ENCODE measurements at places on chromosomes 2 and 18. TPM values are rescaled to one million over a fixed set of nuclear protein-coding genes. Genes with fewer than 3 reads are reported as not detected.

NEB gene
- 2.6 TPM for total RNA-seq

ITSN2 gene
- total RNA-seq, result 13.8 TPM

NT5C1B gene
- total RNA-seq, result not detected

SULT6B1 gene
- not detected for total RNA-seq

SPTBN1 gene
- total RNA-seq, result 137 TPM

TRIB2 gene
- 15.6 TPM for total RNA-seq

HMSD gene
- not detected for total RNA-seq

CCDC102B gene
- 9.7 TPM for total RNA-seq

GPR45 gene
- not detected for total RNA-seq

EML4 gene
- total RNA-seq, result 48.9 TPM

PROM2 gene
- total RNA-seq, result 0.06 TPM

PSMA8 gene
- total RNA-seq, result not detected

SERPINB11 gene
- total RNA-seq, result not detected

MC2R gene
- total RNA-seq, result not detected

EFEMP1 gene
- total RNA-seq, result 52.5 TPM

SDC1 gene
- total RNA-seq, result 73.1 TPM

CD8A gene
- total RNA-seq, result not detected

KATNAL2 gene
- total RNA-seq, result 18.1 TPM

GRCh38 chr18:62452280-62452831 is 70.5 kb upstream of the ZCCHC2 start:
- peak; percentile 41 for DNase-seq

DNA sequence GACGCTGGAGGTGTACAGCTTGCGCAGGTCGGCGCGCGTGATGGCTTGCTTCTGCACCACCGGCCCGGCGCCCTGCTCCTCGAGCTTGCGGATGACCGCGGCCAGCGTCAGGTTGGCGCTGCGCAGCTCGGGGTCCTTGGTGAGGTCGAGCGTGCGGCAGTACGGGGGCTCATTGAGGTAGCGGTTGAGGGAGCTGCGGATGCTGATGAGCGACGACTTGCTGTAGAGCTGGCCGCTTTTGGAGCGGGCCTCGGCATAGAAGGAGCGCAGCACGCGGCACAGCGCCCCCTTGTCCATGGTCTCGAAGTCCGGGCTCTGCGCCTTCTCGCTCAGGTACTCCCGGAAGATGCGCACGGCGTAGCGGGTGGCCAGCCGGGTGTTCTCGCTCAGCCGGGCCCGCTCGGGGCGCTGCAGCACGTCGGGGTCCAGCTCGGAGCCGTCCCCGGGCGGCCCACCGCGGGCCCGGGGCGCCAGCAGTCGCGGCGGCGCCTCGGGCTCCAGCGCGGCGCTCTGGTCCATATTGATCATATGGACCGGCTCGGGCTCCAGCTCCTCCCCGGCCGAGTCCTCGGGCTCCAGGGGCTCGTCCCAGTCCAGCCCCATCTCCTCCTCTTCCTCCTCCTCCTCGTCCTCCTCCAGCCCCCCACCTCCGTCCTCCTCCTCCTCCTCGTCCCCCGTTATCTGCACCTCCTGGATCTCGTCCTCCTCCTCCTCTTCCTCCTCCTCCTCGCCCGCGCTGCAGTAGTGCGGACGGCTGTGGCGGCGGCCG is 523 bp downstream of the KCTD1 start:
- DNase-seq, result no peak

GRCh38 chr2:180101846-180102245 is 94.7 kb upstream of the CWC22 start:
- DNase-seq, result no peak

DNA sequence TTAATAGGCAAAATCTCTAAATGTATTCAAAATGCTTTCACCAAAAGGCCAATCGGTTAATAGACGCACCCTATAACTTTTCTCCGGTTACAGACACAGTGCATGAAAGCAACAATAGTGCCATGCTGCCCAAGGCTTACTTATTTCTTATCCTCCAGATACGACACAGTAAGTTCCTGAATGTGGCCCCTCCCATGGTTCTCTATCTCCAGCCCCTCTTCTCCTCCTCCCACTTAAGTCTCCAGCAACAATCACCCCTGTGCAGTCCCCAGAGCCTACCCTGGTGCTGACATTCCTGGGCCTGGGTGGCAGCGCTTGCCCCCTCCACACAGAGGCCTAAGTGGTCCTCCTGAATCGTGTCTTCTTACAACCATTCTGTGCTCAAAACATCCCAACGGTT is 3.6 kb downstream of the KIDINS220 start:
- DNase-seq, result no peak

DNA sequence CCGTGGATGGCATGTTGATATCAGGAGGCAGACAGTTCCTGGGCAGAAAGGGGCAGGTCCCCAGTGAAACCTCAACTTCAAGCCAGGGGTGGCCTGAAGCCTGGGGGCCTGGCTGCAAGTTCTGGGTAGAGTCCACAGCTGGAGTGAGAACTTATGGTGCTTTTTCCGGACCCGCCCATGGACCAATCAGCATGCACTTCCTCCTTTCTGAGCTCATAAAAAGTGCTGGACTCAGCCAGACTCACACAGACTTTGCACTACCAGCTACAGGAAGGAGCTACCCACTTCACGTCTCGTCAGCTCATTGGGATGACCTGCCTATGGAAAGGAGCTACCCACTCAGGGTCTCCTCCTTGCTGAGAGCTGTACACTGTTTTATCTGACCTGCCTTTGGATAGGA is 183.1 kb upstream of the MC4R start:
- DNase-seq, result no peak

- DNase-seq, result peak; percentile 91
These were observed 1.4 kb upstream of the ACMSD start for GRCh38 chr2:134836986-134837385.

DNA sequence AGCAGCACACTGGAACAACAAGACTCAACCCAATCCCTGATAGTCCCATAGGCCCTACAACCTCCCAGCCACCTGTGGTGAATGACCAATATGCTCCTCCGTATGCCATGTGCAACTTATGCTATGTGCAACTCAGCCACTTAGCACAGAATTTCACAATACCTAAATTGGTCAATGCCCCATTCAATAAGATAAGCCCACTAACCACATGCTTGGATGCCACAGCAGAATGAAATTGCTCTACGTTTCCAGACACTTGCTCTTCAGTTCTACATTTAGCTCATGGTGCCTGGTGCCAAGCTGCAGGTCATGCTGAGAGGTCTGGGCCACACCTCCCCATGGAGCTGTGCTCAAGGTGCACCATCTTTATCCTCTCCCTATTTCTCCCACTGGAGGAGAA is 159.8 kb downstream of the EN1 start:
- DNase-seq, result no peak

- DNase-seq, result no peak
These were observed 25.8 kb downstream of the ZC3H6 start for GRCh38 chr2:112301171-112301584.

- no peak for DNase-seq
These were observed 77.4 kb downstream of the TWIST2 start for GRCh38 chr2:238925281-238925680.

- no peak for DNase-seq
These were observed 7.5 kb upstream of the SP3 start for GRCh38 chr2:173972636-173973035.

GRCh38 chr2:239438368-239438767 is 37.5 kb upstream of the HDAC4 start:
- no peak for DNase-seq

DNA sequence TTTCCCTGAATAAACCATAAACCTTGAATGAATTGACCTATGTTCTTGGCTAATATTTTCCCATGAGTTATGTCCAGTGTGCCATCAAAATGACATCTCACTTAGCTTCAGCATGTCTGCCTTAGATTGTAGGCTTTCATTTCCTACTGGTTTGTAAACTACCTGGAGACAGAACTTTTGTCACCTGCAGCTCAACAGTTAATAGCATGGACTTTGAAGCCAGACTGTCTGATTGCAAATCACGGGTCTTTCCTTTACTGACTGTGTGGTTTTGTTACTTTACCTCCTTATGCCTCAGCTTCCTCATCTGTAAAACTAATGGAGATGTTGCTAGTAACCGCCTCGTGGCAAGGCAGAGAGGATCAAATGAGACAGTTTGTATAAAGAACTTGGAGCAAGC is 187.1 kb downstream of the SUCLG1 start:
- DNase-seq, result no peak

GRCh38 chr2:1781291-1782080 is 37.2 kb upstream of the PXDN start:
- peak; percentile 10 for DNase-seq

DNA sequence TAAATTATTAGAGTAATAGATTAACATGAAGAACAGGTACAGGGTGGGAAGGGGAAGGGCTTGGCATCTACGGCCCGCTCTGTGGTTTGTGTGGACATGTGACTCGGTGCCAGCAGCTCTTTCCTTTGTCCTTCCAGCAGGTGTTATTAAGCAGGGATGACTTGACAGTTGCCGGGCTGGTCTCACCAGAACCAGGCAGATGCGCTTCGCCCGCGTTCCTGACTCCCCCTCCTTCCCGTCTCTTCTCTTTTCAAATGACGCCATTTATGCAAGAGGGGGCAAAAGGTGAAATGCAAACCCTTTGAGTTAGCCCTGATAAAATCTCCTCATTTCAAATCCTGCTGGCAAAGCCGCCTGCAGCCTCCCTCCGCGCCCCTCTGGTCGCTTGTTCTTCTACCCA is 38.9 kb upstream of the MGAT4A start:
- no peak for DNase-seq

DNA sequence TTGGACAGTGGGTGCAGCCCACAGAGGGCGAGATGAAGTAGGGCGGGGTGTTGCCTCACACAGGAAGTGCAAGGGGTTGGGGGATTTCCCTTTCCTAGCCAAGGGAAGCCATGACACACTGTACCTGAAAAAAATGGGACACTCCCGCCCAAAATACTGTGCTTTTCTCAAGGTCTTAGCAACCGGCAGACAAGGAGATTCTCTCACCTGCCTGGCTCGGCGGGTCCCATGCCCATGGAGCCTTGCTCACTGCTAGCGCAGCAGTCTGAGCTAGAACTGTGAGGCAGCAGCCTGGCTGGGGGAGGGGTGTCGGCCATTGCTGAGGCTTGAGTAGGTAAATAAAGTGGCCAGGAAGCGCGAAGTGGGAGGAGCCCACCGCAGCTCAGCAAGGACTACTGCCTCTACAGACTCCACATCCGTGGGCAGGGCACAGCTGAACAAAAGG is 244.7 kb downstream of the NBAS start:
- DNase-seq, result no peak

- no peak for DNase-seq
These were observed 2.1 kb upstream of the LRRFIP1 start for GRCh38 chr2:237625216-237625705.

DNA sequence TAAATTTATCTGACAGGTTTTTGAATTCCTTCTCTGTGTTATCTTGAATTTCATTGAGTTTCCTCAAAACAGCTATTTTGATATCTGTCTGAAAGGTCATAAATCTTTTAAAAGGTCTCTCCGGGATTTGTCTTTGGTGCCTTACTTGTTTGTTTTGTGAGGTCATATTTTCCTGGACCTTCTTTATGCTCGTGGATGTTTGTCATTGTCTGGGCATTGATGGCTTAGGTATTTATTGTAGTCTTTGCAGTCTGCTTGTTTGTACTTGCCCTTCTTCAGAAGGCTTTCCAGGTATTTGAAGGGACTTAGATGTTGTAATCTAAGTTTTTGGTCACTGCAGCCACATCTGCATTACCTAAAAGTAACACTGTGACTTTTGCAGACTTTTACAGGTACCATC is 355.2 kb downstream of the PARD3B start:
- DNase-seq, result no peak

- no peak for DNase-seq
These were observed 24.9 kb downstream of the HJURP start for GRCh38 chr2:233829193-233830110.

DNA sequence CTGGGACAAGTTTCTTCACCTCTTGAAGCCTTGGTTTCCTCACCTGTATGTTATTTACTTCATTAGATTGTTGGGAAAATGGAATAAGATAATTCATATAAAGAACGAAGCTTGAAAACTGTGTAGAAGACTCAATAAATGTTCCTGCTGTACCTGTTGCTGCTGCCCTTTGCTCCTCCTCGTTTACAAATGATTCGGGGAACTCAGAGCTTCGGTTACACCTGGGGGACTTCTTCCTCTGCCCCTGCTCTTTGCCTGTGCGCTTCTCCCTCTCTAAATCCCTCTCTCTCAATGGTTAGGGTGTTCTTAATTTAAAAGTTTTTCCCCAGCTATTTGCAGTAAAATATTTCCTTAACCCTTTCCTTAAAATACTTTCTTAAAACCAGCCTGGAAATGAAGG is 3.3 kb upstream of the RMDN2 start:
- no peak for DNase-seq

DNA sequence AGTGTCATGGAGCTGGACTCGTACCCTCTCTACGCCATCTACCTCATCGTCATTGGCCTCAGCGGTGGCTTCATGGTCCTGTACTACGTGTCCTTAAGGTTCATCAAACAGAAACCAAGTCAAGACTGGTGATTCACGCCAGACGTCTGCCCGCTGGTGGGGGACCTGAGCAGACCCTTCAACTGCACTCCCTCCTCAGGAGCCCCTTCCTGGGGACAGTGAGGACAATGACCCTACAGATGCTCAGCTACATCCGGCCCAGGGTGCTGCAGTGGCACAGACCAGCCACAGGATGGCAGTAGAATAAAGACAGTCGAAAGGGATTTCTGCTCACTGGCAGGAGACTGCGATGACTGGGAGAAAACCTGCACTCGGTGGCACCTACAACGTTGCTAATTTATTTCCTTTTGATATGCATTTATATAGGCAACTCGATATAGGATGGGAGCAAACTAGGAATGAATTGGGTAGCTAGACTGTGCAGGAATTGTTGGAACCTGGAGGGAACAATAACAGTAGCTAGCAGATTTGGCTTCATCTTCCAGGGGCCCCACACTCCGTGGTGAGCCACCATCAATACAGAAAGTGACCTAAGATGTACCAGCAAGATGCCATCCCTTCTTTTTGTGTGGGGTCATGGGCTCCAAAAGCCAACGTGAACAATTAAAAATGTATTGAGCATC is 39.2 kb downstream of the ABCG8 start:
- DNase-seq, result peak; percentile 31

- peak; percentile 79 for DNase-seq
These were observed 21.7 kb upstream of the EFHD1 start for GRCh38 chr2:232611559-232612218.

GRCh38 chr18:11649839-11650238 is 39.2 kb upstream of the GNAL start:
- no peak for DNase-seq

DNA sequence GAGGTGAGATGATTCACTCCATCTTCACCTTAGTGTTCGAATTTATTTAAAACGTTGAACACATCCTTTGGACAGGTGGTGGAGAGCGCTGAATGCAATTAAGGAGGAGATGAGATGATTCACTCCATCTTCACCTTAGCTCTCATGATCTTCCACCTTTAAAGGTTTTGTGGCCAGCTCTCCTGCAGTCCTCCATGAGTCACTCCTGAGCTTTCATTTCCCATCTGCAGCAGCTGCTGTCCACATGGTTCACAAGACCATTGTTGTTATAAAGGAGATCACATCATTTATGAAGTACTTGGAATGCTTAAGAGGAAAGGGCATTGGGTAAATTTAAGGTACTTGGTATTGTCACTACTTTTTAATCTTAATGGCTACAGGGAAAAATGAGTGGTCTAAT is 298.5 kb downstream of the PAX3 start:
- DNase-seq, result peak; percentile 89
